NCI-H226 (cell line): ENCODE measurements at places on chromosomes 12 and 14.

GRCh38 chr14:32593290-32593942, 264.3 kb downstream of the AKAP6 start:
- peak; percentile 71 for DNase-seq

- DNase-seq = no peak
Measured at GRCh38 chr14:105316577-105316941, 2.0 kb downstream of the PACS2 start.

DNA sequence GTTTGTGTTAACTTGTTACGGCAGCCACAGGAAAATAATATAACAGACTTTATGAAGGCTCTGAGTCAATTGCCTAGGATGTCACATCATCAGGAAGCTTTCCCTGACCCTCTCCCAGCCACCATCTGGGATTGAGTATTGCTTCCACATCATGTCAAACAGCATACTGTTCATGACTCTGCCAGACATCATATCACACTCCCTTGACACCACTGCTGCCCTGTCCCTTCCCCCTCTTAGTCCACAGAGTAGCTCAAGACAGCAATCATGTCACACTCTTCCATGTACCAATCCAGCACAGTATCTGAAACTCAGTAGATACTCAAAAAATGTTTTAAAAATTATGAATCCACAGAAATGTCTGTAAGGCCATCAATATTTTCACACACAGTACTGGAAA, 168.0 kb downstream of the PIK3C2G start:
- no peak for DNase-seq

GRCh38 chr12:131239384-131240094, 285.8 kb downstream of the ADGRD1 start:
- no peak for DNase-seq

DNA sequence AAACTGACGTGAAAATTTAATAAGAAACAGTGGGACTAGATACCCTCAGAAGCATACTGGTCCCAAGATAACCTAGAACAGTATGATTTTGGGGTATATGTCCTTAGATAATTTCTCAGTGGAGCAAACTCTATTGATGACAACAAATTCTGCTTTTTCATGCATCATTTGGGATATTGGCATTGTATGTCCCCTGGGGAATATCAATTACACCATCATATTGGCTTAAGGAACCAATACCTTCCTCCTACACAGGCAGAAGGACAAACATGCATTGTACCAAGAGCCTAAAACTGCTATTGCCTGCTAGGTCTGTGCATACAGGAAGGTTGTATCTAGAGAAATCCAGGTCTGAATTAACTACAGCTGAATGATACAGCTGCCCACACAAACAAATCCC, 17.6 kb upstream of the CDH24 start:
- no peak for DNase-seq

- DNase-seq = no peak
Measured at GRCh38 chr12:18919871-18920511, 182.1 kb downstream of the CAPZA3 start.

DNA sequence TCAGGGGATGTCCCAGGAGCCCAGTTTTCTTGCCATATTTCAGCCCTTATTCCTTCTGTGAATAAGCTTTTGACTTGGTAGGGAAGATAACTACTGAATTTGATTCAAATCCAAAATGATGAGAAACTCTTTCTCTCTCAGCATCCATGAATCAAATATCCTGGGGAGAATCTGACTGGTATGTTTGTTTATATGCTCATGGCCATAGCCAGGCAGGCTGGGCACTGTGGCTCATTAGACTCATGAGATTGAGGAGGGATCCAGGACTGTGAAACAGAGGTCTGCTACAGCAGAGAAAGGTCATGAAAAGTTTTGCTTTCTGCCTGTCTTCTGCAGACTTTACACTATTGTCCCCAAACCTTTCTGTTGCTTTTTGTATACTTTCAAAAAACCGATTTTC, 346.4 kb upstream of the ATP2B1 start:
- peak; percentile 38 for DNase-seq

DNA sequence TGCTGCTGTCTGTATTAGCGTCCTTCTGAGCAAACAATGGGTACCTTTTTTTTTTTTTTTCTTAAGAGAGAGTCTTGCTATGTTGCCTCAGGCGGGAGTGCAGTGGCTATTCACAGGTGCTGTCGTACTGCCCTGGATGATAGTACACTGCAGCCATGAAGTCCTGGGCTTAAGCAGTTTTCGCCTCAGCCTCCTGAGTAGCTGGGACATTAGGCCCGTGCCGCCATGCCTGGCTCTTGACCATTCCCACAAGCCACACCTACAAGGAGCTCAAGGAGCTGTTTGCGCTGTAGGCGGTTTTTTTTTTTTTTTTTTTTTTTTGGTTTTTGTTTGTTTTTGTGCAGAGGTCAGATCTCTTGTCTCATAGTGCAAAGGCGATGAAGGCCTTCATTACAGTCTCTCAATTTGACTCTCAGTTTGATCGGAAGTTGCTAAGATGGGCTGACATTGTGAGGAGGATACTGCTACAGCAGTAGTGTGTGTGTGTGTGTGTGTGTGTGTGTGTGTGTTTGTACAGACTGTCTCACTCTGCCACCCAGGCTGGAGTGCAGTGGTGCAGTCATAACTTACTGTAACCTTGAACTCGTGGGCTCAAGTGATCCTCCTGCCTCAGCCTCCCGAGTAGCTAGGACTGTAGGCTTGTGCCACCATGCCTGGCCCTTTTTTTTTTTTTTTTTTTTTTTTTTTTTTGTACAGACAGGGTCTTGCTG, 34.2 kb downstream of the TRAF3 start:
- no peak for DNase-seq
